NT2/D1 (cell line): ENCODE measurements at places on chromosomes 5 and 9.

GRCh38 chr5:175059687-175060211, 335.4 kb downstream of the MSX2 start:
- peak; percentile 54 for DNase-seq

DNA sequence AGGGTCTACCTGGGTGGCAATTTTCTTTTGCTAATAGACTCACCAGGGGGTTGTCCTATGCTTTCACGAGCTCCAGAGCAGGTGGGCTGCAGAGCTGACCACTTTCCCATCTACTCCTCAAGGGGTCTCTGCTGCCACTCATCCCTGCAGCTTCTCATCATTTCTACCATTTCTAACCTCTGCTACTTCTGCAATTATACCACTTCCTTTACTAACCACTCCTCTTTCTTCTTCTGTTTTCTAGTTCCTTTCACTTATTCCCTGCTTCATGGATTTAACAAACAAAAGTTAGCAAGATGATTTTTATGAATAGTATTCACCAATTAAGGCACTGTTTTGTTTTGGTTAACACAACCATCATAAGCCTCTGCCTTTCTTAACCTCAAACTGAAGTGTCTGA, 34.5 kb upstream of the NIPBL start:
- no peak for DNase-seq

DNA sequence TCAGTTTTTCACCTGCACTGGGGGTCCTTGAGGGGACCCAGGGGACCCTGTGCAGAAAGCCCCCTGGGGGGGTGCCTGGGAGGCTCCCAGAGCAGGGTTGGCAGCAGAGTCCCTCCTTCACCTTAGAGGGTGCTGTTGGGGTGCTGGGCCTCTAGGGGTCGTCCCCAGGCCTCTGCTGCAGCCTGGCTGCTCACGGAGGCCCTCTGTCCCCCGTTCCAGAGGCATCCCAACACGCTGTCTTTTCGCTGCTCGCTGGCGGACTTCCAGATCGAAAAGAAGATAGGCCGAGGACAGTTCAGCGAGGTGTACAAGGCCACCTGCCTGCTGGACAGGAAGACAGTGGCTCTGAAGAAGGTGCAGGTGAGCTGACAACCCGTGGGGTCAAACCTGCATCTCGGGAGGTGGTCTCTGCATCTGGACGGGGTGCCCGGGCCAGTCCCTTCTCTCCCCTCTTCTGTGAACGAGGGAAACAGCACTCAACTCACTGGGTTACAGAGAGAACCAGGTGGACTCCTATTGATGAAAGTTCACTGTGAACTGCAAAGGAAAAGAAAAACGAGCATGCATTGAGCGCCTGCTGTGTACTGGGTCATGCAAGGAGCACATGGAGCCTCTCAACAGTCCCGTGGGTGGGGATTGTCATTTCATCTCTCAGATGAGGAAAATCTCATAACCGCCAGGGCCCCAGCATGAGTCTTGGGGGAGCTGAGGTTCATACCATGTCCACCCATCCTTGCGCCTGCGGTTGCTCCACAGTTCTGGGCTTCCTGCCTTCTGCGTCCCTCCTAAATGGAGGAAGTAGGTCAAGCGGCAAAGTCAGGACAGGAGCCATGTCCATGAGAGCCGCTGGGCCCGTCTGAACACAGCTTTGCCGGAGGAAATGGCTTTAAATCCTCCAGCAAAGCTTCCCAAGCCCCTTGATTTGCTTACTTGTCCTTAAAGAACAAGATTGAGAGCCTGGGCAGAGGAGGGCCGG, 54.8 kb downstream of the NEK6 start:
- DNase-seq = no peak

GRCh38 chr5:18236386-18236785, 602.1 kb downstream of the TAF11L14 start:
- DNase-seq = no peak

DNA sequence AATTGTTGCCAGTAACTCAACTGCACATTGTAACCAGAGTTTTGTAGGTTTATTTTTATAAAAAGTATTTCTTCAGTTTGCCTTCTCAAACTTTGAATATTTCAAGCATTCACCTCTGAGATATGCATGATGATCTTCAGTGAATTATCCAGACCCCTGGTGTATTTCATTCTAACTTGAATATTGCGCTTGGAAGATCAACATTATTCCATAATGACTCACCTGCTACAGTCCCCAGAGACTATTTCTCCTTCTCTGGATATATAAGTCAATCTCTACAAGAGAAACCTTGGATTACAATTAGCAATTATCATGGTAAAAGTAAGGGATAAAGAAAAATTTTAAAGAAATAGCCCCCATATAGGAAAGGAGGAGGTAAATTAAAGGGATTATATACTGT, 1041.0 kb downstream of the TLE1 start:
- DNase-seq = no peak

DNA sequence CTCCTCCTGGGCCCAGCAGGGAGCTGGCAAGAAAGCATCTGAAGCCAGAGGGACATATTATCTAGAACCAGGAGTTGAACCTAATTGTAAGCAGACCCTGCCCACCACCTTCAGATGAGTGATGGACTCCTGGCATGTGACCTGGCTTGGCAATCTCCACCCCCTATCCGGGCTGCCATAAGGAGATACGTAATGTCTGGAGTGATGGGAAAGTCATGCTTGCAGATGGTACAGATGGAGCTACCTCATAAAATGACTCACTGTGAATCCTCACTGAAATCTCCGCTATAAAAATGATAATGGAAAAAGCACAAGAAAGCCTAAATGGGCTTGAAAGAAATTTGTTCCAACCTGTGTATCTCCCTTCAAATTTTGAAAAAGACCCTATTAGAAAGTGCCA, 157.5 kb downstream of the DMRT2 start:
- DNase-seq = no peak

GRCh38 chr5:14450018-14450524, 131.5 kb upstream of the OTULINL start:
- no peak for DNase-seq

GRCh38 chr5:64790210-64790609, 21.5 kb downstream of the CWC27 start:
- DNase-seq = no peak

DNA sequence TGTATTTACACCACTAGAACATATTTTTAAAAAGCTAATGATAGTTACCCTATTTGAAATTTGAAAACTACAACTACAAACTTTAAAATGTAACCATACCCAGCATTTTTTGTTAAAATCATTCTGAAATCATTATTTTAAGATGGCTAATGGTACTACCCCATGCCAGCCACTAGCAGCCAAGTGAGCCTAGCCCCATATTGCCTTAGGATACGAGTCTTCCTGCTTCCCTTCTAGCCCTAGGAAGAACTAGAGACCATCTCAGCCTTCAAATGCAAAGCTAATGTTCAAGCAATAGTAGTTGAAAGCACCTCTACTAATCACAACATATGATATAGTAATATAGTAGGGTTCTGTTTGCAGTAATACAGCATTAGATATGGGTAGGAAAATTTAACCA, 24.0 kb upstream of the VCAN start:
- no peak for DNase-seq

DNA sequence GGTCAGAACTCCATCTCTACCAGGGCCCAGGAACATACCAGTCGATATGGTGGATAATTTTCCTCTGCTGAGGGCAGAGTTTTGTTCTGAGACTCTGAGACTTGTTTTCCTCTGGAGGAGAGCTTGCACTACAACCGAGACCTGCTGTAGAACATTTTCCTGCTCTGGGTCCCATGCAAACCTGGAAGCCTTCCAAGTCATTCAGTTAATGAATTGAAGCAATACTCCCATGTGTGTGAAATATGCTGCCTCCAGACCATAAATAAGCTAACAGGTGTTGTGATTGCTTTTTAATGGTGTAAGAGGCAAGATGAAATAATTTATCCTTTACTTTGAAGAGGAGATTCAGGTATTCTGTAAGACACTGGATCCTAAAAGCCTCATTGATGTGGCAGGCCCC, 372.8 kb downstream of the TMEM167A start:
- no peak for DNase-seq

DNA sequence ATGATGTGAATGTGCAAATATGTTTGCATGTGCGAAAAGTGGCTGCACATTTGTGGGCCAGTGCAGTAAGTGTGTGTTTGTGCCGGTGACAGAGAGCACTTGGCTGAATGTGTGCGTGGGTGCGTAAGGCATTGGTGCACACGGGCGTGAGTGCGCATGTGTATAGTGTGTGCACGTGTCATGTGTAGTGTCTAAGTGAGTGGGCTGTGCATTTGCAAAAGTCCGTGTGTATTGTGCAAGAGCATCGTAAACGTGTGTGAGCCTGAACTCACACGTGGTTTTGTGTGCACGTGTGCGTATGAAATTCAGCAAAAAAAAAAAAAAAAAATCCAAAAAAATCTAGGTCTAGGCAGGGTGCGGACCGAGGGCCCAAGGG, 6.5 kb upstream of the EBF1 start:
- no peak for DNase-seq

GRCh38 chr5:150511578-150512367, 3.8 kb downstream of the NDST1 start:
- no peak for DNase-seq

GRCh38 chr5:97355775-97356174, 172.7 kb upstream of the RIOK2 start:
- DNase-seq = no peak

- DNase-seq = peak; percentile 43
These were observed at the start of gene PCDHA4 for GRCh38 chr5:140806834-140807775. TSS of gene PCDHA4 (plus strand) at chr5:140807068.

GRCh38 chr5:168683247-168683926, 104.2 kb upstream of the PANK3 start:
- DNase-seq = no peak

- no peak for DNase-seq
These were observed 20.0 kb upstream of the LIFR start for GRCh38 chr5:38576442-38576841.

DNA sequence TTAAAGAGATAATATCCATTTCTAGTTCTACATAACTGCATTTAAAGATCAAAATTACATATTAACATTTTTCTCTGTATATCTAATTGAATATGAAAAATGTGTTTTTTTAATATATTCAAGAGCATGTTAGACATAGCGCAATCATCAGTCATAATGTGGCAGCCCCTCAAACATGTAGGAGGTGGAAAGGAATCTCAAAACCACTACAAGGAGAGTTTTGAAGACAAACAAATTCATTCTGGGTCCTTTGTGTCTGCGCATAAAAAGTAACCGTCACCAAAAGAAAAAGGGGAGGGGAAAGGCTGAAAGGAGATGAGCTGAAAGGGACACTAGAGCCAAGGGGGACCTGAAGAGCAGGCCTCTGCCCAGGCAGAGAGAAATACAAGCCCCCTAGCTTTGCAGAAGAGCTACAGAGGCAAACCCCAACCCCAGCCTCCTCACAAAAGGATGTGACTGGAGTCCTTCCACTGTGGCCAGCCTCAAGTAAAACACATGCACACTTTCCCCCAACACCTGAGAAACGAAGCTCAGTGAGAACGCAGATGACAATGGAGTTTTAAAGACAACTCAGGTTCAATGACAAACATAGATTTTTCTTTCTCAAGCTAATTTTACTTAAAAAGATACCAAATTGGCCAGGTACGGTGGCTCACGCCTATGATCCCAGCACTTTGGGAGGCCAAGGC, 62.0 kb downstream of the MAPKAP1 start:
- no peak for DNase-seq

GRCh38 chr5:139481580-139482049, 943 bp downstream of the STING1 start:
- DNase-seq = no peak

- no peak for DNase-seq
These were observed 91.8 kb upstream of the OR13F1 start for GRCh38 chr9:104412238-104412637.

GRCh38 chr5:149310947-149311658, 34.2 kb upstream of the GRPEL2 start:
- no peak for DNase-seq

GRCh38 chr5:135208903-135209721, 175.1 kb upstream of the PITX1 start:
- peak; percentile 36 for DNase-seq

DNA sequence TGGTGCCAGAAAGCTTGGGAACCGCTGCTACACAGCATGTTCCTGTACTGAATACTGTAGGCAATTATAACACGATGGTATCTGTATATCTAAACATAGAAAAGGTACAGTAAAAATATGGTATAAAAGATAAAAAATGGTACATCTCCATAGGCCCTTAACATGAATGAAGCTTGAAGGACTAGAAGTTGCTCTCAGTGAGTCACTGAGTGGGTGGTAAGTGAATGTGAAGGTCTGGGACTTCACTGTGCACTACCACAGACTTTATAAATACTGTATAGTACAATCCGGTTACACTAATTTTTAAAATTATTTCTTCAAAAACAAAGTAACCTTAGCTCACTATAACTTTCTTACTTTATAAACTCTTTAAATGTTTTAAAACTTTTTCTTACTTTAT, 819.9 kb upstream of the GRAMD2B start:
- DNase-seq = no peak

DNA sequence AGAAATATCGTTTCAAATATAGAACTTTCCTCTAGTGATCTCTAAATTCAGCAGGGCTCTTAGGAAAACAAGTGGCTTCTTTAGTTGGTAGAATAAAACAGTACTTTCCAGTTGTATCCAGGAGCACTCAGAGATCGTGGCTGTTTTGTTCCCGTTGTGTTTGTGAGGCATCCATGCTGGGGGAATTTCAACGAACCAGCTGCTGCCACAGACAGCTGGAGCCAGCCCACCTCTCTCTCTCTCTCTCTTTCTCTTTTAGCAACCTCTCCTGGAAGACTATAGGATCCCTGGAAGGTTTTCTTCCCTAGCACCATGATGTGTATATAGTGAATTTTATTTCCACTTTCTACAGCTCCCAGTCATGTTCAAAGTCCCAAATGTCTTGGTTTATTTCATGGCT, 1116.0 kb upstream of the SEMA6A start:
- no peak for DNase-seq

DNA sequence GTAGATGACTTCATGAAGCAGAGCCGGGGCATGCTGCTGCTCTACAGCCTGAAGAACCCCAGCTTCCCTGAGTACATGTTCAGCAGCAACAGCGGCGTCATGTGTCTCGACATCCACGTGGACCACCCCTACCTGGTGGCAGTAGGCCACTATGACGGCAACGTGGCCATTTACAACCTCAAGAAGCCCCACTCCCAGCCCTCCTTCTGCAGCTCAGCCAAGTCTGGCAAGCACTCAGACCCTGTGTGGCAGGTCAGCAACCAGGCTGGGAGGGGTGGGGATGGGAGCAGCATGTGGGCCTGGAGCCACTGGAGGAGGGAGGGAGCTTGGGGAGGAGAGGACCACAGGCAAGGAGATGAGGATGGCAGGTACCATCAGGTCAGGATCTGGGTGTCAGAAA, 16.2 kb downstream of the ENHO start:
- no peak for DNase-seq

DNA sequence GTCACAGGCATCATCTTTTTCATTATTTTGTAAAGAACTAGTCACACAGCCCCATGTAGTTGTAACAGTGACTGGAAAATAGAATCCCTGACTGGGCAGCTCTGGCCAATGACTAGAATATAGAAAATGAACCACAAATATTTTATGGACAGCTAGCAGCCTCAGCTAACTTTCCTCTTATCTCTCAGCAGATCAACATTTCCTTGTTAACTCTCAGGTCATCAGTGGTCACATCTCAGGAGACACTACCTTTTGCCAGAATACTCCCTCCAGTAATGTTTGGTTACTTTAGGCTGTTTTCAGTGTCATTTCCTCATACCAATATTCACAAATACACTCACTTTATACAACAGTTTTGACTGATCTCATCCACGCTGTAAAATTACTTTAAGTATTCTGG, 43.9 kb downstream of the FAM169A start:
- no peak for DNase-seq

- DNase-seq = peak; percentile 3
These were observed at the start of gene PCDHB7 for GRCh38 chr5:141172381-141173204. TSS of gene PCDHB7 (plus strand) at chr5:141172644. CDS start at chr5:141172836, 192 bp downstream.
